Lung (tissue), 17 donors: ENCODE measurements at places on chromosomes 16 and 17. TPM values are rescaled to one million over a fixed set of nuclear protein-coding genes. Genes with fewer than 3 reads are reported as not detected.

The TBC1D3G gene
- total RNA-seq, result not detected

The C16orf96 gene
- 0.37 TPM for total RNA-seq

DNA sequence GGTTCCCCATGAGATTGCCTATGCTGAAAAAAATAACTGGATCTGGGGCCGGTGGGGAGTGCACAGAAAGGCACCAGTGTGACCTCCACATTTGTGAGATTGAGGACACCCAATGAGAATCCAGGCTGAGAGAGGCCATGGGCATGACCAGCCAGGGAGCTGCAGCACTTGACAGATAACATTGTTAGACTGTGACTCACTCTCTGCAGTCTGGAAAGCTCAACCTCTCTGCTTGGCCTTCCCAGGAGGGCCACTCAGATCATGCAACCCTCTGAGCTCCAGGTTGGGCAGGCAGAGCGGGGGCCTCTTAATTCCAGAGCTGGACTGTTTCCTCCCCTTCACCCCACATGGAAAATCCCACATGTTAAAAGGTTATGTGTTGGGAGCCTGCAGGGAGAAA lies 30.1 kb downstream of the FZD2 start:
- H3K27ac ChIP-seq, result no peak overlapping the region
- H3K4me1 ChIP-seq, result no peaks in the 10 kb centered on the region
- DNase-seq, result peak; percentile 36
- H3K27me3 ChIP-seq, result no peaks in the 10 kb centered on the region
- H3K4me3 ChIP-seq, result no peak overlapping the region

DNA sequence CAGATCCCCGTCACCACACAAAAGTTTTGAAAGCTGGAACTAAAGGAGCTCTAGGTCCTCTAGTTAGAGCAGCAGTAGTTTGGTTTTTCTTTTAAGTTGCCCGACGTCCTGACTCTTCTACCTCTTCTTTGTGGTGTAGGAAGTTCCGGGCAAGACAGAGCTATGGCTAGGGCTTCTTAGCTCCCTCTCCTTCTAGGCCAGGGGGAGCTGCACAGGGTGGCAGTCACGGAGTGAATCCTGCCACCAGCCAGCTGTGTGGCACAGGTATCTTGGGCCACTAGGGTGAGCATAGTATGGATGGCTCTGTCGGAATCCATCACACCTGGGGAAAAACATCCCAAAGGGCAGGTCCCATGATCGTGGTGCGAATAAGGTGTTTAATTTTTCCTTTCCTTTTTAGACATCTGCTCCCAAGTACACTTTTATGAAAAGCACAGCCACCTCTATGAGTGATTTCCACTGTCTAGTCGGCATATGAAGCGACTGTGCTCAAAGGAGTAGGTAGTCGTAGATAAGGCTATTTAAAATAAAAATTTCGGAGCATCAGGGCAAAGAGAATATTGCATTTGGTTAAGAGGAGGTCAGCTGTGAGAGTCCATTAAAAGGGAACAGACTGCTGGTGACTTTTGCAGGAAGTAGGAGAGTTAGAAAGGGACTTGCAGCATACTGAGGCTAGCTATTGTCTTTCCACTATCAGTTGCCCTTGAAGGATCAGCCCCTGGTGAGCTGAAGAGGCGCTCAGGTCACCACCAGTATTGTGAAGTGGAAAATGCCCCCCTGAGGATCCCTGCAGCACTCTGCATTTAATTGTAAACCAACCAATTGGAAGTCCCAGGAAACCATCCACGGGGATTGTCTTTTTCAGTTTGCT lies 2.1 kb downstream of the PRKCA start:
- peaks cover 11% of the 10 kb centered on the region for H3K4me1 ChIP-seq
- no peak overlapping the region for H3K27ac ChIP-seq
- no peak overlapping the region for H3K4me3 ChIP-seq
- peak; percentile 65 for DNase-seq
- H3K36me3 ChIP-seq, result no peaks in the 10 kb centered on the region

GRCh38 chr17:1188812-1189504 lies 9.2 kb upstream of the ABR start:
- peak; percentile 73 for DNase-seq
- no peaks in the 10 kb centered on the region for H3K27me3 ChIP-seq
- H3K27ac ChIP-seq, result peak overlapping the region; percentile 73
- no peaks in the 10 kb centered on the region for H3K36me3 ChIP-seq

DNA sequence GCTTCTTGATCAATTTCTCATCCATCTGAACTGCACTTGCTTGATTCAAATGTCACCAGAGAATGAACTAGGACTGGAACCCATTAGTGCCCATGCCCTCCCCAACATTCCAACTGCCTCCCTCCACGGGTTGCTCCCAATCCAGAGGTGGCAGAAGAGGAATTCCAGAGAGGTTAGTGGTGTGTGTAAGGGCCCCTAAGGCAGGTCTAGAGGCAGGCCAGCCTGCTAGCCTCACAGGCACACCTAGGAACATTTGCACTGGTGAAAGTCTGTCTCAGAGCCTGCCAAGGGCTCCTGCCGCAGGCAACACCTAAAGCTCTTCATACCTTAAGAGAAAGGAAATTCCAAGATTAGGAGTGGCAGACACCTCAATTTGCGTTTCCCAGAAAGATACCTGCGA lies 21.2 kb upstream of the CMTM4 start:
- no peak for DNase-seq
- H3K4me1 ChIP-seq, result no peaks in the 10 kb centered on the region
- H3K36me3 ChIP-seq, result peaks cover under 1% of the 10 kb centered on the region
- no peak overlapping the region for H3K27ac ChIP-seq
- no peaks in the 10 kb centered on the region for H3K27me3 ChIP-seq

DNA sequence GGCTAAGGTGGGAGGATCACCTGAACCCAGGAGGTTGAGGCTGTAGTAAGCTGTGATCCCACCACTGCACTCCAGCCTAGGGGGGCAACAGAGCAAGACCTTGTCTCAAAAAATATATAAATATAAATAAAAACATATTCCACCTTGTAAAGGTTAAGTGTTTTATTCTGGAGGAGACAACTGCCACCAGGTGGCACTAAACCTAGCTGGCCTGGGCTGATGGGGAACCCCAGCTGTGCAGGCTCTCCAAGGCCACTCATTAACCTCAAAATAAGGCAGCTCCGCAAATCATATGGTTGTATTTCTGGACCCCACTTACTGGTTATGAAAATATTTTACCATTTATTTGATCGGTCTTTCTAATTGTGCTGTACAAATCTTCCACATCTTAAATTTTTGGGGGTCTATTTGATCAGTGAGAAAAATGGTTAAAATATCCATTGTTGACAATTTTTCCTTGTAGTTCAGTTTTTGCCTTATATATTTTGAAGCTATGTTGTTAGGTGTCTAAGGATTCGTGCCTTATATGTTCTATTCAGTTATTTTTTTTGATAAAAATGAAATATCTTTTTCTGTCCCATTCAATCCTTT lies 8.5 kb upstream of the ICAM2 start:
- no peaks in the 10 kb centered on the region for H3K36me3 ChIP-seq
- no peak overlapping the region for H3K4me3 ChIP-seq
- H3K27me3 ChIP-seq, result no peaks in the 10 kb centered on the region
- DNase-seq, result peak; percentile 68
- peaks cover 8% of the 10 kb centered on the region for H3K4me1 ChIP-seq

- no peaks in the 10 kb centered on the region for H3K27me3 ChIP-seq
- peaks cover 7% of the 10 kb centered on the region for H3K4me1 ChIP-seq
- no peaks in the 10 kb centered on the region for H3K36me3 ChIP-seq
- H3K4me3 ChIP-seq, result no peak overlapping the region
- no peak overlapping the region for H3K27ac ChIP-seq
- no peak for DNase-seq
Measured at GRCh38 chr17:66459811-66460270, 157.4 kb downstream of the PRKCA start.

GRCh38 chr16:2090481-2090776 lies 42.6 kb downstream of the TSC2 start:
- H3K36me3 ChIP-seq, result peaks cover 43% of the 10 kb centered on the region
- H3K4me1 ChIP-seq, result no peaks in the 10 kb centered on the region
- peak overlapping the region; percentile 40 for H3K27ac ChIP-seq
- no peak overlapping the region for H3K4me3 ChIP-seq
- no peak for DNase-seq
- no peaks in the 10 kb centered on the region for H3K27me3 ChIP-seq

DNA sequence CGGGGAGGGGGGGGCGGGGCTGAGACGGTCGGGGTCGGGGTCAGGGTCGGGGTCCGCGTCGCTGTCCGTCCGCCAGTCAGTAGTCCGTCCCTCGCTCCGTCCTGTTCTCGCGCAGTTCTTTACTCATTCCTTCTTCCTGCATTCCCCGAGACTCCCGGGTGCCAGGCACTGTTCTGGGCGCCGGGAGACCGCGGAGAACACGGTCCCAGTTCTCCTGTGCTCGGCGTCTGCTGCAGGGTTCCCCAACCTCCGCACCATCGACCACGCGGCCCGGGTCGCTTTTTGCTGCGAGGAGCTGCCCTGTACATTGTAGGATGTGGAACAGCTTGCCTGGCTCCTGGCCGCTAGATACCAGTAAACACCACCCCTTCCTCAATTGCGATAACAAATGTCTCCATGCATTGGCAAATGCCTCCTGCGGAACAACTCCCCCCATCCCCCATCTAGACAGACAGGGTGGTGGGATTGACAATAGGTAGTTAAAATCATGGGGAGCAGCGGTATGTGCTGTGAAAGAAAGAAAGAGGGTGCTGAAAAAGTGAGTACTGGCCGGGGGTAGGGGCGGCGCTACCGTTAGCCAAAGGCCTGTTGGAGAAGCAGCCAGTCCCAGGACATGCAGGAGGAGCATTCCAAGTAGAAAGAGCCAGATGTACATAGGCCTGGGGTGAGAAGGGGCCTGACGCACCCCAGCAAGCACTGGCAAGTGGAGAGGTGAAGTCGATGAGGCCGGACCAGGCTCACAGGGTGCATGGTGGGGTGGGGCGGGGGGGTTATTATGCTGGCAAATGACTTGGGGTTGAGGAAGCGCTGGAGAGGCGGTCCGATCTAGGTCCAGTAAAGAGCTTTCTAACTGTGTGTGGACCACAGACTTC lies 631 bp downstream of the TRAF7 start:
- peak overlapping the region; percentile 87 for H3K27ac ChIP-seq
- H3K36me3 ChIP-seq, result peaks cover 9% of the 10 kb centered on the region
- H3K27me3 ChIP-seq, result no peaks in the 10 kb centered on the region
- DNase-seq, result peak; percentile 78

DNA sequence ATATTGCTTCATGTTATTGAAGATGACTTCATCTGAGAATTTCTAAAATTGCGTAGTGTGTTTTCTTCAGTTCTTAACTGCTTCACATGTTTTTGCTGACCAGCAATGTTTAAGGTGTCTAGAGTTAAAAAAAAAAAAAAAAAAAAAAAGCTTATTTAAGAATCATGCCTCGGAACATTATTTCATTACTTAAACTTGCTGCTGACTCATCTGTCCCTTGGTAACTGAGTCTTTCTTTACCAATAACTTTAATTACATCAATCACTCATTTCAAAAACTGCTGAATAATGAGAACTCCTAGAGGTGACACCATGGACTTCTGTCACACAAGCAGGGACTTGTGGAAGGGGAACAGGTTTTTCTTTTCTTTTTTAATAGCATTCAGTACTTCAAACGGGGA lies 16.2 kb downstream of the IRX5 start:
- no peak overlapping the region for H3K27ac ChIP-seq
- no peak for DNase-seq
- H3K27me3 ChIP-seq, result peaks cover 3% of the 10 kb centered on the region
- H3K4me1 ChIP-seq, result peaks cover 1% of the 10 kb centered on the region
- no peaks in the 10 kb centered on the region for H3K36me3 ChIP-seq

- DNase-seq, result no peak
- H3K27me3 ChIP-seq, result no peaks in the 10 kb centered on the region
- peaks cover 23% of the 10 kb centered on the region for H3K36me3 ChIP-seq
- no peak overlapping the region for H3K4me3 ChIP-seq
- H3K27ac ChIP-seq, result no peak overlapping the region
Measured at GRCh38 chr16:4649744-4650442, 25.3 kb downstream of the MGRN1 start.

DNA sequence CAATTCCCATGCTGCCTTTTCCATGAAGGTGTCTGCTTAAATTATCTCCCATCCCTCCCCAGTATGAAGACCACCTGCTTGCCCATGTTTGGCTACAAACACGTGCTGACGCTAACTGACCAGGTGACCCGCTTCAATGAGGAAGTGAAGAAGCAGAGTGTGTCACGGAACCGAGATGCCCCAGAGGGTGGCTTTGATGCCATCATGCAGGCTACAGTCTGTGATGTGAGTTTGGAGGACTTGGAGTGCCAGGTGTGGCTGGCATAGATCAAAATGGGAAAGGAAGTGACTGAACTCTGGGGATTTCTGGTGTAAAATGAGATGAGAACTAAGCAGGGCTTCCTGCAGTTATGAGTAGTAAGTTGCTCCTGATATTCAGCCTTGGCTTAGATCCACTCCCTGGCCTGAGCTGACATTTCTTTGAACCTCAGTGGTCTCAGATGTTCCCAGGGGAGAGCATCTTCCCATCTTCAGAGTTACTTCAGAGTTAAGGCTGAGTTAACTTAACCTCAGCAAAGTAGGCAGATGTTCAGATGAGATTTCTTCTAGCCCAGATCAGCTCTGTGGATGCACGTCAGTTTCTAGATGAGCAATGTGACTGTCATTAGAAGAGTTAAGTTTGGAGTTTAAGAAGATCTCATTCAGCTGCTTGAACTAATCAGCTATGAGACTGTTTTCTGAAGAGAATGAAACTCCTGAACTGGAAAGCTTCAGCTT lies 32.7 kb downstream of the ITGB3 start:
- DNase-seq, result no peak
- H3K36me3 ChIP-seq, result no peaks in the 10 kb centered on the region
- no peak overlapping the region for H3K4me3 ChIP-seq
- no peaks in the 10 kb centered on the region for H3K4me1 ChIP-seq
- H3K27ac ChIP-seq, result no peak overlapping the region

DNA sequence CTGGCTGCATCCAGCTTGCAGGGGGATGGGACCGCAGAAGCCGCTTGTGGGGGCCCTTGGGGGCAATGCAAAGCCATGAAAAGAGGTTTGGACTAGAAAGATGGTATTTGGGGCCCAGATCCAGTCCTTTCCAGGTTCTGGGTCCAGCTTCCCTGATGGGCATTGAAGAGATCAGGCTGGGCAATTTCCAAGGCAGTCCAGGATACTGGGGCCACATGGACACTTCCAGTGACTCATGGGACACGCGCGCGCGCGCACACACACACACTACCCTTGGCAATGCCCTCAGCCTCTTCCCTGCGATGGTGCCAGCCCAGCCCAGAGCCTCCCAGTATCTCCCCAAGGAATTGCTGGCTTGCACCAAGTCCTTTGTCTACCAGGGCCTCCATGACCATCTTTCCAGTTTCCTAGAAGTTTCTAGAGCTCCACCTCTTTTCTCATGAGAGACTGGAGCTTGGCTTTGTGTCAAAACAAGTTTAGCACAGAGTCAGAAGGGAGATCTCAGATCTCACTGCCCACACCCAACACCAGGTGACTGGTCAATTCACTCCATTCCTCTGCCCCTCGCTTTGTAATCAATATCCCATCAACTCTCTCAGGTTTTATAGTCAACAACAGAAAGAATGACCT lies 44.3 kb downstream of the WNT3 start:
- peaks cover 11% of the 10 kb centered on the region for H3K4me1 ChIP-seq
- no peak overlapping the region for H3K4me3 ChIP-seq
- no peak for DNase-seq
- no peaks in the 10 kb centered on the region for H3K36me3 ChIP-seq
